Pons (tissue), 1 donor: ENCODE measurements at places on chromosomes 7 and 10.

- no peak for DNase-seq
Observed at GRCh38 chr7:30694218-30694745, 12.0 kb upstream of the CRHR2 start.

GRCh38 chr7:47293884-47294555, 287.9 kb downstream of the TNS3 start:
- no peak for DNase-seq

- peak; percentile 7 for DNase-seq
Observed at GRCh38 chr10:88791924-88792323, 10.6 kb upstream of the LIPM start.

GRCh38 chr7:111987115-111987826, 218.9 kb downstream of the DOCK4 start:
- peak; percentile 82 for DNase-seq

DNA sequence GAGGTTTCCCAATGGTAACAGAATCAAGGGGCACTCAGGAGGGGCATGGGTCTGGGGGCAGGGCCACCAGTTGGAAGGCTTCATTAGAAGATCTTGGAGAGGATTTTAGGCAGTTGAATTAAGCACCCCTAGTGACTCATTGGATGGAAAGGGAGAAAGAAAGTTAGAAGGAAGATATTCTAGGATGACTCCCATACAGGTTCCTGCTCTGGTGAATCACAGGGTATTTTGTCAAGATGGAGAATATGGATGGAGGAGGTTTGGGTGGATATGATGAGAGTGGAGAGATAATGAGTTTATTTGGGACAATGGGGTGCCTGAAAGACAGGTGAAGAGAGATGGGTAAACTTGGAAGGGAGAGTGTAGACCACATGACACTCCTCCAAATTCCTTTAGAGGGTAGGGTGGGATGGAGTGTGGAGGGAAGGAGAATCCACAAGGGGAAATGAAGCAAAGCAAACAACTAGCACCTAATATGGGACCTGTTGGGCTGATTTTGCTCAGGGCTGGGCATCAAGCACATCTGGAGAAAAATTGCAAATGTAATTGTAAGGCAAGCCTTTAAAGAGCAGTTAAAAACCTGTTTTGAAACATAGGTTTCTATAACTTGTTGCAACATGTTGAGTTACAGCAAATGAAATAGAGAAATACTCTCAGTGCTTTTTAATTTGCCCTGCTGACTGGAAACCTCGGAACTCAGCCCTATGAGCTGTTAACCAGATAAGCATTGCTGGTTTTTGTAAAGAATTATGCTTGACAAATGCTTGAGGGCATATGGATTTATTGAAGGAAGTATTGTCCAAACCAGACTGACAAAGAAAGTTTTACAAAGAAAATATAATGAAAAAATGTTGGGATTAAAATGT, 2.9 kb upstream of the ENTPD7 start:
- no peak for DNase-seq

DNA sequence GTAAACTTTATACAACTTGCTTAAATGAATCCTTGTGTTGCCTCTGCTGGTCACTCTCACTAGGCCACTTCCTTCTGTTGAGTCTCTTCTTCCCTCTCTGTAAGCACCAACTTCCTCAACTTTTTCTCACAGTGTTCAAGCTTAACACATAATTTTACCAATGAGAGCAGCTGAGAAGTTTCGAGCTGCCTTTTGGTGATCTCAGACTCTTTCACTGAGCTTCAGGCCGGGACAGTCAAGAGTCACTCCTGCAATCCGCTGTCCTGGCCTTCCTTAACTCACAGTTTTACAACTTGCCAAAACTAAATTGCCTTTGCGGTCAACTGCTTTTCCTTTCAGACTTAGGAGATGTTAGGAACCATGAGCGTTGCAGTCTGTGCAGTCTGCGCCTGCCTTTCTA, 47.4 kb downstream of the PRPF18 start:
- DNase-seq, result peak; percentile 72

- no peak for DNase-seq
Observed at GRCh38 chr10:102611514-102612087, 32.7 kb upstream of the TRIM8 start.

- DNase-seq, result no peak
Observed at GRCh38 chr10:121435099-121435875, 163.0 kb downstream of the FGFR2 start.

GRCh38 chr7:155799514-155799913, 12.7 kb downstream of the SHH start:
- no peak for DNase-seq

- no peak for DNase-seq
Observed at GRCh38 chr10:14384915-14385314, 54.2 kb upstream of the FRMD4A start.

DNA sequence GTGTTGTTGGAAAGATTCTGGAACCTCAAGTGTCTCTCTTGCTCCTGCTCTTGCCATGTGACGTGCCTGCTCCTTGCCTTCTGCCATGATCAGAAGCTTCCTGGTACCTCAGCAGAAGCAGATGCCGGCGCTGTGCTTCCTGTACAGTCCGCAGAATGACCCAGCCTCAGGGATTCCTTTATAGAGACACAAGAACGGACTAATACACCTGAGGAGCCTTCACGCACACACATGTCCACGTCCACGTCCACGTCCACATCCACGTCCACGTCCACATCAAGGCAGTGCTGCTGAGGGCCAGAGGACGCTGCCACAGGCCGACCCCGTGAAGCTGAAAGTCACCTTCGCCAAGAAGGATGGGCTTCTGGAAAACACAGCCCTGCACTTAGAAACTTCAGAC, 190.1 kb downstream of the MAD1L1 start:
- DNase-seq, result no peak

DNA sequence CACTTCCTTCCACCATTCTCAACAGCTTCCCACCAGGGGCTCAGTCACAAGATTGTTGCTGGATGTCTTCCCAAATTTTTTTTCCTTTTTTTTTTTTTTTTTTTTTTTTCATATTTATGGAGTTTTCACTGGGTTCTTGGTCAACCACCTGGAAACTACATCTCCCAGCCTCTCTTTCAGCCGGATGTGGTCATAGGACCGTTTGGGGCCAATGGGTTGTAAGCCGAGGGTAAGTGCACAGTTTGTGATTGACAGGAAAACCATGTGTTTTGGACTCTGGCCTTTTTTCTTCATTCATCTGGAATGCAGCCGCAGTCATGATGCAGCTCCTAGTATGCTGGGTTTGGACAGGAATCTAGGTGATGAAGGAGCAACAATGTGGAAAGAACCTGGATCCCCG, 337.1 kb upstream of the FOXK1 start:
- DNase-seq, result no peak

GRCh38 chr7:22137026-22137425, 191.3 kb upstream of the CDCA7L start:
- DNase-seq, result no peak

DNA sequence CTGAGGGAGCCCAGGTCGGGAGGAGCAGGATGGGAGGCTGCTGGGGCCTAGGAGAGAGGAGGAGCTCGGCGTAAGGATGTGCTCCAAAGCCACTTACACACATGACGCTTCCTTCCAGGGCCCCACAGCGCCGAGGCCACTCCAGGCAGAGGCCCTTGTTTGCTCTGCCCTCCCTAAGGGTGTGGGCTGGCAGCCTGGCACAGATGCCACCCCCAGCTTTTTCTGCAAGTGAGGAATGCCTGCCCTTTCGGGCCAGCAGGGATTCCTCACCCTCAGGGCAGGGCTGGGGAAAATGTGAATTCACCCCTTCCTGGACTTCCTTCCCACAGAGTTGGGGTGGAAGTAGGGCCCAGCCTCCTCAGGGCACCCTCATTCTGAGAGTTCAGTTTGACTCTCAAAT, 5.6 kb upstream of the AQP1 start:
- DNase-seq, result no peak

DNA sequence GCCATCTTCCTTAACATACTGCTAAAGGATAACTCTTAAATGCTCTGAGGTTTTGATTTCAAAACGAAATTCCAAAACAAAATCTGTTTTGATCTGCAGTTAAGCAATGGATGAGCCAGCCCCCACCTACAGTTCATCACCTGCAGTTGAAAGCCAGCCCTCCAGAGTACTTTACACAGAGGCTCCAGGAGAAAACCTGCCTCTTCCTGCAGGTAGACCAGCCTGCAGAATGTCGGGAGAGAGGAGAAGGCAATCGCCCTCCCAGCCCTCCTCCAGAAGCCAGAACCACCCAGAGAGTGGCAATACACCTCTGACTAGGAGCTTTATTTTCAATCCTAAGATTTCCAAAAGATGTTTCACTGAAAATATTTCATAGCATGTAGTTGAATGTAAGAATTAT, 798.1 kb downstream of the GATA3 start:
- DNase-seq, result no peak

GRCh38 chr7:150357270-150357669, 11.4 kb upstream of the REPIN1 start:
- DNase-seq, result no peak

GRCh38 chr10:116948530-116948870, 56.5 kb downstream of the SHTN1 start:
- DNase-seq, result peak; percentile 73

GRCh38 chr7:106369352-106369751, 84.6 kb upstream of the NAMPT start:
- DNase-seq, result no peak

GRCh38 chr10:29345144-29345909, 56.5 kb downstream of the LYZL1 start:
- no peak for DNase-seq

DNA sequence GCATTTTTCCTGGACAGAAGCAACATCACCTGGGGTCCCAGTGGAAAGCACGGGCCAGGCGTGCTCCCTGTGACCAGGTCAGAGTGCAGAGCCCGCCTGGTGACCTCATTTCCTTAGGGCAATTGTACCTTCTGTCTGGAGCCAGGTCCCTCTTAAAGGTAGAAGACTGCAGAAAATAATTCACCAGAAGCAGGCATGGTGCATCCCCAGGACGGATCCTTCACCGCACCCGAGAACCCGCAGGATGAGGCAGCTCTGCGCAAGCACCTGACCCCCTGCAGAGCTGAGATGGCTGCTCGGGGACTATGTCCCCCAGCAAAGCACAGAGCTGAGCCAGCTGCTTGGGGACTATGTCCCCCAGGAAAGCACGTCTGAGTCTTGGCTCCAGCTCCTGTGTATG, 557.6 kb downstream of the PTPRN2 start:
- DNase-seq, result no peak

DNA sequence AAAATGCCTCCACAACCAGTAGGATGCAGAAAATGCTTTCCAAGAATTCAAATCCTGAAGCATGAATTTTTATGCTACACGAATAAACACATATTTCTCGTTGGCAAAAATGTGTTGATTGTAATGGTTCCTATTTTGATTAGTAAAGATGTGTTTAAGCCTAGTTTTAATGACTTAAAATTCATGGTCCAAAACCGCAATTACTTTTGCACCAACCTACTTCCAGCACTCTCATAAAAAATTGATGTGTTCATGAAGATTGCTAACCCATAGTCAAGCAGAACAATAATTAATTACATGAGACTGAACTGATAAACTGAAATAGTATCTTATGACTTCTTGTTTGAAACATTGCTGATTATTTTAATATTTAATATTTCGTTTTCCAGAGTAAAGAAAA, 828.8 kb downstream of the CCSER2 start:
- DNase-seq, result no peak

GRCh38 chr7:37445064-37445723, 3.5 kb downstream of the ELMO1 start:
- peak; percentile 79 for DNase-seq

GRCh38 chr10:1733720-1734119, 3.6 kb downstream of the ADARB2 start:
- no peak for DNase-seq

DNA sequence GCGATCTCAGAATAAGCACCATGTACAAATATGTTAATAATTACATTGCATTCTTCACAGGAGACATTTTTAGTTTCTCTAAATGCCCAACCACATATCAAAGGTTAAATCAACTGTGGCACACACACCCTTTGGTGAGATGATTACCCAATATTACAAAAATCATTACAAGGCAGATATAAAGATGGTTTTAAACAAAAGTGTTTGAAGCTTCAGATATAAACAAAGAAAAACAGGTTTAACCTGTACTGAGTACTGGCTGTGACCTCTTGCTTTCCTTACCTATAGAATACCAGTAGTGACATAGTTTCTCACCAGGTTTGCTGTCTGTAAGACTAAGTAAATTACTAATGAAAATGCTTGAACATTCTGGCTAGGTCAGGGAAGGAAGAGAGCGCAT, 360.0 kb upstream of the IGFBP3 start:
- DNase-seq, result no peak

DNA sequence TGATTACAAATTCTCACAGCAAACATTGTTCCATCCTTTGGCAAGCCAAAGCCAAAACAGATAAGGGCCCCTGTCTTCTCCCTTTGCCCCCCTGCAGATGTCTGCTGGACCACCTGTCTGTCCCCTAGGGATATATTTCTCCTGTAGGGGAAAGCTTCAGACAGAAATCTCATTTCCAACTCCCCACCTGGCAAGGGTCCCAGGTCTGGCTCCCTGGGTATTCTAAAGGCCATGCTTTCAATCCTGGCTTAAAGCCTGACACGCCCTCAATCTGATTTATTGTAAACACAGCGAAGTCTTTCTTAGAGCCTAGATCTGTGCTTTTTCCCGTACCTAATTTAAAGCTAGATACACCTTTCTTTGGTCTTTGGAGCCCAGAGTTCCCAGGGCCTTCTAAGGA, 66.1 kb downstream of the KCNMA1 start:
- DNase-seq, result no peak

- DNase-seq, result no peak
Observed at GRCh38 chr7:148180075-148180474, 410.5 kb upstream of the C7orf33 start.

DNA sequence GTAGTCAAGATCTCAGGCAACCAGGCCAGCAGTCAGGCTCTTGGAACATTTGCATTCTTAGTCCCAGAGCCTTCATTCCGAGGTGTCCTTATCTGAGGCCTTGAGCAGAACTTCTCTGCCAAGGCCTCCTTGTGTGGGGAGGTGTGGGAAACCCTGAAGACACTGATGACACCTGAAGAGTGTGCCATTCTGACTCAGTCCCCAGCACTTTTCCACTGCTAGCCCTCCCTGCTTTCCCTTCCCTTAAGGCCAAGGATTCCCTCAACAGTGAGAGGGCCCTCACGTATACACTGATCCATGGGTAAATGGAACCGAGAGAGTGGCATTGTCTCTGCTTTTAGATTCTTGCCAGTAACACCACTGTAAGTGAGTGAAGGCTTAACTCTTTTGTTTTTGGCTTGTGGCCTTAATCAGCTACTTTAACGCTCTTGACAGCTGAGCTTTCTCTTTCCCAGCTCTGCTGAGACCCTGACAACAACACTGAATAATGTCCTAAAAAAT, 30.3 kb downstream of the TRDMT1 start:
- no peak for DNase-seq

GRCh38 chr10:8531116-8531515, 476.6 kb downstream of the GATA3 start:
- peak; percentile 9 for DNase-seq

- no peak for DNase-seq
Observed at GRCh38 chr10:76544789-76545188, 1092.8 kb downstream of the KCNMA1 start.

DNA sequence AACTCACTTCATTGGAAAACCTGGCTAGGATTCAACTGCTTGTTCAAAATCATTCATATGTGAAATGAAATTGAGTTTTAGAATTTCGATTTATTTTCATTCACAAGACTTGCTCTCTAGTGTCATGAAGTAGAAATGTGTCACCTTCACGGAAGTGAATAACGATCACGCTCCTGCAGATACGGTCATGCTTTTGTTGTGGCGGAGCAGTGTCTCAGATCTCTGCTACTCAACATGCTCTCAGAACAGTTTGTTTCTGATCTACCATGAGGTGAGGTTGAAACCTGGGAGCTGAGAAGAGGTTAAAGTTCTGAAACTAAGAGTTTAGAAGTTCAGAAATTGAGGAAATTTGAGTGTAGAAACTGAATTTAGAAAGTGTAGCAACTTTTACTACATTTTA, 13.8 kb upstream of the PITRM1 start:
- no peak for DNase-seq
